ENCODE measurements at places on chromosomes 16 and 17.

DNA sequence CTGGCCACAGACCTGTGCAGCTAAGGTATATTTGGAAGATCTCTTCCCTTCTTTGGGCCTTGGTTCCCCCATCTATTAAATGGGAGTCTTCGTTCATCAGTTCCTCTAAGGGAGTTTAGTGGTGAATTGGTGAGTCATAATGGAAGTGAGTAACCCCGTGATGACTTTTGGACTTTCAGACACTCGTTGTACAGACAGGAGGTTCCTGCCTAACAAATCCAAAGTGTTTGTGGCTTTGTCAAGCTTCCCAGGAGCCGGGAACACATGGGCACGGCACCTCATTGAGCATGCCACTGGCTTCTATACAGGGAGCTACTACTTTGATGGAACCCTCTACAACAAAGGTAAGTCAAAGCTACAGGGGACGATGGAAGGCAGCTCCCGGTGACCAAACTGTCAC is 40.4 kb downstream of the WSCD1 start:
- no peak for DNase-seq

- no peak for DNase-seq
Measured at GRCh38 chr17:73855720-73856333, 211.6 kb upstream of the SDK2 start.

- DNase-seq = no peak
Measured at GRCh38 chr16:70685061-70685937, 554 bp downstream of the MTSS2 start.

DNA sequence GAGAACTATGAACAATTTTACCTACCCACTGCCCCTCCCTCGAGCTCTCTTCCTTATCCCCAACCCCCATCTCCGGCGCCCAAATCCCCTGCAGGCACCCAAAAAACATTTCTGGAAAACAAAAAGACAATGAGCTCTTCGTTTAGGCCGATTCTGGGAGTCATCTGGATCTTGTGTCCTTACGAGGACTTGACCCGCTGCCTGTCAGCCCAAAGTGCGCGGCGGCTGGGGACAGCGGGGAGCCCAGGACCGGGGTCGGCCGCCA is 524 bp downstream of the STRADA start:
- DNase-seq = no peak

All from WTC11 (cell line).